ENCODE measurements at places on chromosomes 3 and 15. TPM values are rescaled to one million over a fixed set of nuclear protein-coding genes. Genes with fewer than 3 reads are reported as not detected.

CEMIP gene
- 1,735 TPM for total RNA-seq

VPS13C gene
- 119 TPM for total RNA-seq

ACAD9 gene
- 36.1 TPM for total RNA-seq

LRRC31 gene
- total RNA-seq: not detected

SEMA3B gene
- 16.5 TPM for total RNA-seq

C2CD4A gene
- 0.26 TPM for total RNA-seq
